ENCODE measurements at places on chromosomes 2 and 18.

- no peak for DNase-seq
These were observed 317.2 kb downstream of the DCC start for GRCh38 chr18:52657043-52657805.

DNA sequence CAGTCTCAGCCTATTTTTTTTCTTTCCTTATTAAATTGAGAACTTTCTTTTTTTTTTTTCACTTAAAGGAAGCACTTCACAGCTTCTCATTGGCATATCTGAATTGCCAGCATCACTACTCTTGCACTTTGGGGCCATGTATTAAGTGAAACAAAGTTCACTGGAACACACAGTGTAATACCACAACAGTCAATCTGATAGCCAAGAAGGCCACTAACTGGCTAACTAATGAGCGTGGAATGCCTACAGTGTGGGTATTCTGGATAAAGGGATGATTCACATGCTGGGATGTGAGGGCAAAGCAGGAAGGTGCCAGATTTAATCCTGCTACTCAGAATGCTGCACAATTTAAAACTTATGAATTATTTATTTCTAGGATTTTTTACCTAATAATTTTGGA is 11.7 kb upstream of the C18orf63 start:
- no peak for DNase-seq

DNA sequence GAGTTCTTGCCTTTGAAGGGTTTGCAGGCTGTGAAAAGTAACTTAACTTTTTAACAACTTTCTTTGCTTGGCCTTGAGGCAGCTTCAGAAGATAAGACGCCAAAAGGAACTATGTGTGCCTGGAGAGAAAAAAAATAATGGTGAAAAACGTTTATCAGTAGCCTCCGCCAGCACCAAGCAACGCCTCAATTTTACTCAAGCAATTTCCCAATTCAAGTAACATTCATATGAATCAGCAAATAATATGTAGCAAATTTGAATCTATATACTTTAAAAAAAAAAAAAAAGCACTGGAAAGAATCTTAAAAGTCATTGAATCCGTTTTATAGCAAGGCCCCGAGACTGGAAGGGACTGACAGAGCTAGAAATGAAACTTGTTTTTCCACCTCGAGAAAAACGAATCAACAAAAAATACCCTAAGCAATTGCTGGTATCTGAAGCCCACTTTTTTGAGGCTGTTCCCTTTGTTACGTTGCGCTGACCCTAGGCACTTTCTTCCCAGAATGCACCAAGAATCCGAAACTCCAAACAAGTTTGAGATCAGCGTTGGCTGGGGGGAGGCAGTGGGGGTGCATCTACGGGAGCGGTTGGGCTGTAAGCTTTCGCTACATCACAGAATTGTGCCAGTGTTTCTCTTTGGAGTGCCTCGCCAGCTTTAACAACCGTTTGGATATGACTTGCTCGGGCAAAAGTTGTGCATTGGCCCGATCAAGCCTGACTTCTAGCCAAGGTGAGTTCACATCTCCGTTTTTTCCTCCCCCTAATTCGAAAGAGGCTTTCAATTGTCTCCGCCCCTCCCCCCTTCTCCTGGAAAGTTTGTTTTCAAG is 2.7 kb upstream of the TGIF1 start:
- no peak for DNase-seq

DNA sequence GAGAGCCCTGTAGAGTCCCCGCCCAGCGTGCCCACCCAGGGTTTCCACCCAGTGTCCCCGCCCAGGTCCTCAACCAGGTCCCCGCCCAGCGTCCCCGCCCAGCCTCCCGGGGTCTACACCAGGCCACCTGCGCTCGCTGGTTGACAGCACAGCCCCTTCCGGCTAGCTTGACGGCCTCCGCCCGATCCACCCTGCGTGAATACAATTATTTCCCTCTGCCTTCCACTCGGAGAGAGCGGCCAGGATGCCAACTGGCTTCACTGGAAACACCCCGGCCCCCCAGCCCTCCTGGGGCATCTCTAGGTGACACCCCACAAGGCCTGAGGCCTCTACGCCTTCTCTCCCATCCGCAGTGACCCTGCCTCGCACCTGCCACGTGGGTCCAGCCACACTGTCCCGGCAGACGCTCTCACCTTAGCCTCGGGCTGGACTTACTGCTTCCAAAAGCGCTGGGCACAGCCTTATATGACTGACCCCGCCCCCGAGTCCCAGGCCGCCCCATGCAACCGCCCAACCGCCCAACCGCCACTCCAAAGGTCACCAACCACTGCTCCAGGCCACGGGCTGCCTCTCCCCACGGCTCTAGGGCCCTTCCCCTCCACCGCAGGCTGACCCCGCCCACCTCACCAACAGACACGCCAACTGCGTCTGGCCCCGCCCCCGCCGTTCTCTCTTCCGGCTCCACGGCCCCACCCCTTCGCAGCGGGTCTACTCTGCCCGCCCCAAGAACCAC is 188.1 kb downstream of the LAMA1 start:
- DNase-seq = no peak

DNA sequence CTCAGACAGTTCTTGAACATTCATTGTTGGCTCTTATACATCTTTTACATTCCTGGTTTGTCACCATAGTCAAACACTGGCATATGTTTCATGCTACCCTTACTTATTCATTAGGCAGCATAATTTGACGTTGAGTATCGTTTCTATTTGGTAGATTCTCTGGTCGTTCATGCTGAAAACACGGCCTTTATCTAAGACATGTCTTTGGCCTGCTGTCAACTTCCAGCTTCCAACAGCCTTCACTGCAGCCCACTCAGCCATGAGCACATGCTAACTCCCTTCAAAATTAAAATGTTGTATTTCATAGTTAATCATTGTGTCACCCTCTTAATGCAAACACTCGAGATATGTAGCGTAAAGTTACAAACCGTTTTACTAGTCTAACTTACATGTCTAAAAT is 493.0 kb upstream of the NRP2 start:
- DNase-seq = no peak

DNA sequence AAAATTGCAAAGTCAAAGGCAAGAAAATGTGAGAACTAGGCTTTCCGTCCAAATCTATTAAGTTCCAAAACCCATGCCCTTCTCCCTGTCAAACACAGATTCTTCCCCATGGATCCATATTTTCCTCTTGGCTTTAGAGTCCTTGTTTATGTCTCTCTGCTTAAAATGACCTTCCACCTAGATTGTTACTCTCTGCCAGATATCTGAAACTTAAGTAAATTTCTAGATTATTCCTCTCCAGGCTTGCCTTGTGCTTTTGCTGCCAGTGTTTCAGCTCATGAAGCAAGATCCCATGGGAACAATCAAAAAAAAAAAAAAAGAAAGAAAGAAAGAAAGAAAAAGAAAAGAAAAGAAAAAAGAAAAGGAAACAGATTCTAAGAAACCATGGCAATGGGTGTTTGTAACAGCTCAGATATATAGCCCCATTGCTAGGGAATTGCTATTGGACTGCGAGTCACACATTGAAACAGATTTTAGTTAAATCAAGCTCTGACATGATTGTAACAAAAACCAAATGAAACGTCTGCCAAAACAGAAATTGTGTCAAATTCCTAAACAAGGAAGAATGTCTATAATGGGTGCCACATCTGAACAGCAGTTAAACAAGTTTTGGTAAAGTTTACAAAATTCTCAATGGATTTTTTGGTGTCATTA is 660.7 kb upstream of the CNTNAP5 start:
- no peak for DNase-seq

- no peak for DNase-seq
These were observed 35.0 kb downstream of the MRPL33 start for GRCh38 chr2:27806311-27807059.

- no peak for DNase-seq
These were observed 554.6 kb downstream of the DSC3 start for GRCh38 chr18:30487962-30488361.

GRCh38 chr2:32663864-32664263 is 36.0 kb downstream of the TTC27 start:
- DNase-seq = no peak

- no peak for DNase-seq
These were observed 4.1 kb upstream of the KLHL30 start for GRCh38 chr2:238134393-238134785.

DNA sequence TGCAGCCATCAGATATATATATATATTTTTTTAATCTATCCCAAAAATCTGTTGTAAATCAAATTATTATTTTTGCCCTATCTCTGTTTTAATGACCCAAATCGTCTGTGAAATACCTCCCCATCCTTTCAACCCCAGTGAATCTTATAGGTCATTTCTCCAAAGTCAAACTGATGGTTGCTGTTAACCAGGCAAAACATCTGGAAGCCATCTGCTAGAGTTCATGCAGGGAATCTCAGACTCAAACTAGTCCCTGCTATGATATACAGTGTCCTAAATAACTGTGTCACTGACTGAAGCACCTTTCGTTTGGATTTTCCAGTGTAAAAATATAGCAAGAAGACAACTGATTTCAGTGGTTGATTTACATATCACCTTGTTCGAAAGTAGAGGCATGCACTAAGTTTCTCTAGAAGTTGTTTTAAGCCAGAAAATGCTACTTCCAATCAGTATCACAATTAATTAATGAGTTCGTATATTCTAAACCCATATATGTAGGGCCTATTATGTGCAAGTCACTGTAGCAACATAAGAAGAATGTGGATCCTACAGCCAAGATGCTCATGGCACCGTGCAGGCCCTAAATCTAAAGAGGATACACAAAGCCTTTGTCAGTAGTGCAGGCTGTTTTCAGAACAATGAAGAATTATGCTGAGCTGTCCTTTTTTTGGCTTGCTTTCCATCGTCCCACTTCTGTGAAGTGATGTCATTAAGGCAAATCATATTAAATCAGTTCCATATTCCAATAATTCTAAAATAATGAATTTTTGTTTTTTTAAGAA is 566.0 kb downstream of the STK39 start:
- no peak for DNase-seq

GRCh38 chr18:79388043-79388442 is 7.7 kb upstream of the NFATC1 start:
- no peak for DNase-seq

- DNase-seq = no peak
These were observed 201.8 kb upstream of the LYPD1 start for GRCh38 chr2:132871831-132872230.

GRCh38 chr2:240996161-240996833 is 2.1 kb upstream of the SNED1 start:
- DNase-seq = no peak

GRCh38 chr2:127193164-127193966 is 26.7 kb downstream of the CYP27C1 start:
- DNase-seq = no peak

DNA sequence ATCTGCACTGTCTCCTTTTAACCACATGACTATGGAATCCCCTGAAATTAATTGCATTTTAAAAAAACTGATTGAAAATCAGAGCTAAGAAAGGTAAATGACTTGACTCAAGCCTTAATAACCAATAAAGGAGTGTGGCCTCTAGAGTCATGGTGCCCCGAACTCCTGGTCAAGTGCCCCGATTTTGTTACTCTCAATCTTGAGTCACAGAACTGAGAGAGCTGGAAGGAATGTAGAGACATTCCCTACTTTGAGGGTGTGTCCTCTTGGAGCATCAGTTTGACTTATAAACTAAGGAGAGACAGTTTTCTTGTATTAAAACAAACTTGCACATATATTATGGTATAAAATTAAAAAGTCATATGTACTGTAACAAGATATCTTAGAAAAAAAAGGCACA is 2.4 kb downstream of the WDR43 start:
- no peak for DNase-seq

DNA sequence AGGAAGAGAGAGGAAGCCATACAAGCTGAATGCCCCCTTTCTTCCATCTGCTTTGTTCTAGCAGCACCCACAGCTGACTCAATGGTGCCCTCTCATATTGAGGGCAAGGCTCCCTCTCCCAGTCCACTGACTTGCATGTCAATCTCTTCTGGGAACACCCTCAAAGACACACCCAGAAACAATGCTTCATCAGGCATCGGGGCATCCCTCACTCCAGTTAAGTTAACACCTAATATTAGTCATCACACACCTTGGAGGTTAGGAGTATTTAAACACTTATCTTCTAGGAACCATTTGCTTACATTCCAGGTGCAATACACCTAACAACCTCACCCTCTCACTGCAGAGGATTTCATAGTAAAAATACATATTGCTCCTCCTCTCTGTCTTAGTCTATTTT is 993.5 kb upstream of the DDX18 start:
- DNase-seq = no peak

- DNase-seq = no peak
These were observed 256.6 kb downstream of the VAPA start for GRCh38 chr18:10170375-10170774.

DNA sequence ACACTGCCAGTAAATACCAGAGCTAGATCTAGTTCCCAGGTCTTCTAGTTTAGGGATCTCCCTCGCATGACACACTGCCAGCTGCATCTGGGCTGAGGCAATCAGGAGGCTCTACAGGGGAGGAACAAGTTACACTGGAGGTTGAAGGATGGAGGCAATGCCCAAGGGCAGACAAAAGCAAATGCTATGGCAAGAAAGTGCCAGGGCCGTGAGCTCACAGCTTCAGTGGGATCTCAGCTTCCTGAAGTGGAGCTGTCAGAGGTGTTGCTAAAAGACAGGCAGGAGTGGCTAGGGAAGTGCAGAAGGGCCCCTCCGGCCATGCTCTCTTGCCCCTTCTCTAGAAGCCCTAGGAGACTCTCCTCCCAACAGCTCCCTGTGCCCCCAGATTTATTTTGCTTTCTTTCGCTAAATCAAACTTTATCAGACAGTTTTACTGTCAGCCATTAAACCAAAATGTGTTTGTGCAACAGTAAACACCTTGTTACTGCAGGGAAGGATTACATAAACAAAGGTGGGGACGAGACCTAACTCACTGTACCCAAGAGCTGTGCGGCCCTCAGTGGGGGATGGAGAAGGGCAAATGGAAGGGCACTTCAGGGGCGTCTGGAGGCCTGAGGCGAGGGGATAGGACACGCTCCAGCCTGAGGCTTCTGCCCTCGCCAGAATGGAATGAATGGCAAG is 39.4 kb upstream of the PKDCC start:
- DNase-seq = no peak

- DNase-seq = no peak
These were observed 134.0 kb upstream of the SERTAD2 start for GRCh38 chr2:64787698-64788097.

GRCh38 chr2:70312560-70312959 is 10.7 kb upstream of the FAM136A start:
- no peak for DNase-seq

- DNase-seq = no peak
These were observed 315.1 kb upstream of the KLHL29 start for GRCh38 chr2:23069923-23070322.

- no peak for DNase-seq
These were observed 230.2 kb downstream of the CELF4 start for GRCh38 chr18:37335409-37335736.

GRCh38 chr2:3704692-3705091 is 1.3 kb downstream of the DCDC2C start:
- no peak for DNase-seq

- no peak for DNase-seq
These were observed 550.4 kb upstream of the CHAC2 start for GRCh38 chr2:53217250-53217649.

DNA sequence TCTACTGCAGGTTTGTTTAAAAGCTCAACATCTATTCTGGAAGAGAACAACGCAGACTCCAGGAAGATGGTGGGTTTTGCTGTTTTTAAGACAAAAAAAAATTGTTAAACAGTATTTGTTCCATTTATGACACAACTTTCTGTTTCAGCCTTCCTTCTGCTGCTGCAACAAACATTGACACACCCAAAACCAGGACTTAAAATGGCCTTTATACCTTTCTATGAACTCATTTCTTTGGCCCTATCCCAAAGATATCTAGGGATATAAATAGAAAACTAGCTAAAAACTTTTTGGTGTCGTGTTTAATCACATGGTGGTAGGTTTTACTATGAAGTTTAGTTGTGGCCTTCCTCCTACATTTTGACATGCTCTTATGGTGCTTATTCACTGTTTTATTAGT is 964 bp upstream of the GALNT3 start:
- DNase-seq = no peak

All from NCI-H1048 (cell line).